ENCODE measurements at places on chromosomes 12 and 14.

DNA sequence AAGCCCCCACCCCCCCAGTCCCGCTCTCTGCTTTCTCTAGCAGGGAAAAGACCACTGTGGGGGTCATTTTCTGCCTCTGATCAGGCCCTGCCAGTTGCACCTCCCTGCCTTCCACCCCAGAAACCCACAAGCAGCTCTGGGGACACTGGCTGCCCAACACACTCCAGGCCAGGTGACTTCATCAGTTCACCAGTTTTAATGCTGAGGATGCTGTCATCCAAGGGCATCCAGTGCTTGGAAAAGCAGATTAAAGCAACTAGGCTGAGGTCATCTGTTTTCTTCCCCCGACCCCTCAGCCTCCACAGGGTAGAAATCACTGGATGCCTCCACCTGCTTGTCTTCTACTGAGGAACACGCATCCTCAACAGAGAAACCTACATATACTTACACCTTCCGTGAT, 282.4 kb downstream of the DPF3 start:
- DNase-seq = no peak

DNA sequence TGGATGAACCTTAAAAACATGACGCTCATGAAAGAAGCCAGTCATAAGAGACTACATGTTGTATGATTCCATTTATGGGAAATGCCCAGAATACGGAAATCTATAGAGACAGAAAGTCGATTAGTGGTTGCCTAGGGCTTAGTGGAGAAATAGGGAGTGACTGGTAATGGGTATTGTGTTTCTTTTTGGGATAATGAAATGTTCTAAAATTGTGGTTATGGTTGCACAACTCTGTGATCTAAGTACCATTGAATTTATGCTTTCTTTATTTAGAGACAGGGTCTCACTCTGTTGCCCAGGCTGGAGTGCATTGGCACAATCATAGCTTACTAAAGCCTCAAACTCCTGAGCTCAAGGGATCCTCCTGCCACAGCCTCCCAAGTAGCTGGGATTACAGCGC, 8.0 kb downstream of the RBMS2 start:
- no peak for DNase-seq

GRCh38 chr12:83185241-83185640, 498.5 kb downstream of the TMTC2 start:
- no peak for DNase-seq

- DNase-seq = no peak
These were observed 72.1 kb upstream of the CCDC60 start for GRCh38 chr12:119262388-119262787.

GRCh38 chr12:96521895-96522682, 32.7 kb downstream of the CFAP54 start:
- DNase-seq = no peak

GRCh38 chr12:124411281-124411878, 116.5 kb downstream of the RFLNA start:
- DNase-seq = no peak

DNA sequence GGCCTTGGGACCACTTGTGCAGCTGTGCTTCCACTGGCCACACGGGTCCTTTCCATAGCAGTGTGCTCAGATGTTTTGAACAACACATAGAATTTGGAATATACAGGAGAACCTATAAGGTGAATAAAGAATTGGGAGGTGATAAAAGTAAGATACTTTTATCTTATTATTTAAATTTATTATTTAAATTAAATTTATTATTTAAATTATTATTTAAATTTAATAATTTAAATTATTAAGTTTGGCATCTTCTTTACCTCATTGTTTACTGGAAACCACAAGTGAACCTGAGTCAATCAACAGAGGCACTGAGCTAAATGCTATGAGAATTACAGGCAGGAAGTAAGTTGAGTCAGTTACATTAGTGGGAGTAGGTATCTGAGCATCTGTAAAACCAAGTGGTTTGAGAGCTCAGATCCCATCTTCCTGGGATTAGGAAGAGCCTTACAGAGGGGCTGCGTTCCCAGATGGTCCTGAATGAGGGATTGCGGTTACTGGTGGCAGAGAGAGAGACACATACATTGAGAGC, 103.1 kb downstream of the ESR2 start:
- DNase-seq = no peak

DNA sequence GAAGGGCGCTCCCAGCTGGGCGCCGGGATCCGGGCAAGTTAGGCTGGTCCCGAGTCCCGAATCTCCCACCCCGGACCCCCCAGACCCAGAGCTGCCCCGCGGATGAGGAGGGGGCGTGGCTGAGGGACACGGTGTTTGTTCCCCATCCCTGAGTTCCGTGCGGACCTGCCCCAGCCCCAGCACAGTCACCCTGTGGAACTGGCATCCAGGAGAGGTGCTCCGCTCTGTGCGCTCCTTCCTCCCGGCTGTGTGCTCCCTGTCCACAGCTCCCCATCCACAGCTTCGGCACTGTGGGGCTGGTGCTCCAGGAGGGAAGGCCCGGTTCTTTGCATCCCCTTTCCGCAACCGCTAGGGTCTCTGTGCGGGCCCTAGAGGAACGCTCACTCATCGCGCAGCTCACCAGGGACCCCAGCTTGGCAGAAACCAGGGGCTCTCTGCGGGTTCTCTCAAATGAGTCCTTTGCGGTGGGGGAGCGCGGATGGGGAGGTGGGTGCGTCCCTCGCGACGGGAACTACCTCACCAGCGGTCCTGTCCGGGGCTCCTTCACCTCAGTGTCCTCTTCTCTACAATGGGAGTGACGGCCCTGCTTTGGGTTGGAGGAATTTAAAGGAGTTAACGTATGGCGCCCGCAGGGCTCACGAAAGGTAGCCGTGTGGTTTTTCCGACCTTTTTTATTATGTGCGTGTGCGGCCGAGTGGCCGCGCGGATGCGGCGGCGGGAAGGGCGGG, 845 bp downstream of the TMEM132C start:
- no peak for DNase-seq

DNA sequence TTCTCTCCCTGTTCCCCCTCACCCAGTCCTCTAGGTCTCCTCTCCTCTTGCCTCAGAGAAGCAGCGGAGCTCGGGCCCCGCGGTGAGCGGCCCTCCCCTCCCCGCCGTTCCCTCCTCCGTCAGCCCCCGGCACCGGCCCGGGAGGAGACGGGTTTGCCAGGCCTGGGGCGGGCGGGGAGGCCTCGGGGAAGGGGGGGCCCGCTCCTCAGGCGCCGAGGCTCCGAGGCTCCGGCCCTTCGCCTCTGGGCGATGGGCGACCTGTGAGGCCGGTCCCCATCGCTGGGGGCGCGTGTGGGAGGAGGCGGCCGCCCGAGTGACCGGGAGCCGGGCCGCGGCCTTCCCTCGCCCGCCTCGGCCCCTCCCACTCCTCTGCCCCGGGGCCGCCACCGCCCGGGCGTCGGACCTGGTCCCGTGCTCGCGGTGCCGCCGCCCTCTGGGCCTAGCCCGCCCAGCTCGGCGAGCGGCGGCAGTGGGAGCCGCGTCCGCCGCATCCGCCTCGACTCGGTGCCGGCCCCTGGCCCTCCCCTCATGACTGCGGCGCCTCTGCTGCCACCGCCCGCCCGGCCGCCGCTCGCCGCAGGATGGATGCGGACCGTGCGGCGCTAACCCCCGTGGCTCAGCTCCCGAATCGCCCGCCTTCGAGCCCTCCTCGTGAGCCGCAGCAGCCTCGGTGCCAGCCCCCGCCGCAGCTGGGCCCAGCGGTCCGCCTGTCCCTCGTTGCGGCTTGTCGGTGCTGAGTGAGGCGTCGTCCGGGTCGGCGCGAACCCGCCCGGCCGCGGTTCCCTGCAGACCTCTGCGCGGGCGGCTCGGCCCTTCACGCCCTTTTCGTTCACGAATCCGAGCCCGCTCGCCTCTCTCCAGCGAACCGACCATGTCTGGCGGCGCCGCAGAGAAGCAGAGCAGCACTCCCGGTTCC, 574 bp downstream of the WNK1 start:
- peak; percentile 49 for DNase-seq

DNA sequence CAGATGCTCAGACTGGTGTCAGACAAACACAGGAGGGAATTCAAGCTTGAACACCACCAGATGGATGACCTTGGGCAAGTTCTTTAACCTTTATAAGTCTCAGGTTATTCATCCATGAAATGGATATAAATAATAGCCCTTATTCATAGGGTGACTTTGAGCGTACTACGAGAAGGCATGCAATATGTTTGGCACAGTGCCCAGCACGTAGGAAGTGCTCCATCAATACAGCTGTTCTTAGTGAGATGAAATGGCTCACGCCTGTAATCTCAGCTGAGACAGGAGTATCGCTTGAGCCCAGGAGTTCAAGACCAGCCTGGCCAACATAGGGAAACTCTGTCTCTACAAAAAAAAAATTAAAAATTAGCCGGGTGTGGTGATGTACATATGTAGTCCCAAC, 84.8 kb upstream of the FICD start:
- no peak for DNase-seq

GRCh38 chr12:49903351-49903699, 375 bp downstream of the FAIM2 start:
- DNase-seq = no peak

DNA sequence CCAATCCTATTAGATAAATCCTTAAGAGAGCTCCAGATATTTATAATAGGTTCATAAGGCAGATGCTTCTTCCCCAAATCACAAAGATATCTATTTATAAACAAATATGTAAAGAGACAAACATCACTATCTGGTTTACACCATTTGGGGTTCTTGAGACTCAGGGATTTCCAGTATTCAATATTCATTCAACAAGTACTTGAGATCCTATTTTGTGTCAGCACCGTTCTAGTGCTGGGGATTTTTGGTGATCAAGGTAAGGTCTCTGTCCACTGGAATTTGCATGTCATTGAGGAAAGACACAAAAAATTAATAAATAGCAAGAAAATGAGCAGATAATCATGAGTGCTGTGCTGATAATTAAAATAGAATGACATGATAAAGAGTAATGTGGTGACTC, 222.7 kb upstream of the FOXN3 start:
- no peak for DNase-seq
